ENCODE measurements at places on chromosomes 1 and 21. TPM values are rescaled to one million over a fixed set of nuclear protein-coding genes. Genes with fewer than 3 reads are reported as not detected.

IL19 gene
- total RNA-seq, result not detected

IL22RA1 gene
- 11.6 TPM for total RNA-seq

TINAGL1 gene
- 169 TPM for total RNA-seq

RNASEL gene
- 16.7 TPM for total RNA-seq

SLFNL1 gene
- total RNA-seq, result 0.60 TPM

BCL10 gene
- 28.9 TPM for total RNA-seq

PPFIA4 gene
- total RNA-seq, result 7.0 TPM

CPLANE2 gene
- 20.6 TPM for total RNA-seq

All from mucosa of gallbladder (tissue), 1 donor.